C1 segment of cervical spinal cord (tissue), 14 donors: ENCODE measurements at places on chromosomes 5 and 9.

DNA sequence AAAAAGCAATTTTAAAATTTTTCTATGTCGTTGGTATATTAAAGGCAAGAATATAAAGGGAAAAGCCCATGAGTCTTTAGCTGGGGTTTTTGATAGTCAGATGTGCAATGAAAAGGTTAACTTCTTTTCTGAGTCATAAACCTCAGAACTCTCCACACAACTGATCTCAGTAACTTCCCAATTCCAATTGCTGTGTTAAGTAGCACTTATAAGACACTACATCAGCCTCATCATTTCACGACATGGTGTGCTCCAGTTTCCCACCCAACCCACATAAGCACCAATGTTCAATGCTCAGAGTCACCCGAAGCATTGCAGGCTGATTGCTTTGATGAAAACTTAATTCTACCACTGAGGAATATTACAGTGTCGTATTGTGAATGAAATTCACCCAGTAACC, 155.8 kb downstream of the TSSK1B start:
- no peak for DNase-seq

GRCh38 chr5:164671640-164672039, 1166.2 kb downstream of the MAT2B start:
- no peak for DNase-seq

DNA sequence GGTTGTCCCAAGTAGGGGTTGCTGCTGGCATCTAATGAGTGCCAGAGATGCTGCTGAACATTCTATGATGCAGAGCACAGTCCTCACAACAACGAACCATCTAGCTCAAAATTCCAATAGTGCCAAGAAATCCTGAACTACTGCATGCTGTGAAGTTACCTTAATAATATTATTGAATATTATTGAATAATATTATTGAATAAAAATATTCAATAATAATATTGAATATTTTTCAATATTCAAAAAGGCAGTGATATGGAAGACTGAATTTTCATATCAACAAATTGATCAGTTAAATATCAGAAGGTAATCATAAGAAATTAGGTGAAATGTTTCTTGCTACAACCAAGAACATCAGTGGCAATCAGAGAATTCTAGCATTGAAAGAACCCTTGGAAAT, 2.8 kb downstream of the HTR4 start:
- DNase-seq = no peak

DNA sequence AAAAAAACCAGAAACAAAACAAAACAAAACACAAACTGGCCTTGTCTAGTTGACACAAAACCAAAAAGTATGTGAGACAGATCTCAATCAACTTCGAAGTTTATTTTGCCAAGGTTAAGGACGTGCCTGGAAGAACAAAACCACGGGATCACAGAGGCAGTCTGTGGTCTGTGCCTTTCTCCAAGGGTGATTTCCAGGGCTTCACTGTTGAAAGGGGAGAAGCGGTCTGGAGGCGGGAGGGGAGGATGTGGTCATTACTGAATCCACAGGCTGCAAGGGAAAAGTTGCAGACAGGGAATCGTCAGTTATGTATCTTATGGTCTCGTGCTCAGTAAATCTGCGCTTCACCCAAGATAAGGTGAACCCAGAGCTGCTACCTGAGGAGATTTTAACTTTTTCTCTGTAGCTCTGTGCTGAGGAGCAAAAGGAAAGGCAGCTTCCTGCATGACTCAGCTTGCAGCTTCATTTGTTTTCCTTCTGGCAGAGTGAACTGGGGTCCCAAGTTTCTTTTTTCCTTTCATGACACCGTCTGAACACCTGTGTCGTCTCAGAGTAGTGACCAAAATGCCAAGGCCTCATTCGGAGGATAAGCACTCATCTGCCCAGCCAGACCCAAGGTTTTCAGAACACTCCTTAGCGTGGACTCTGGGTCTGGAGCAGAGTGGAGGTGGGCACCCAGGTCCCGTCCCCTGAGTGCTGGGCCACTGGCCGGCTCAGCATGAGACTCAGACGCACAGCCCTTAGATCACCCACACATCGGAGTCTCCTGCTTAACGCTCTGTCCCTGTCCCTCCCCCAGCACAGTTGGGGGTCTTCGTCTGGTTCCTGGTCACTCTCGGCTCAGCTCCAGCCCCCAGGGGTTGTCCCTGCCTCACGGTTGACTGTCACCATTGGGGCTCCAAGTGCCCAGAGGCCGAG, 25.9 kb downstream of the ROPN1L start:
- no peak for DNase-seq

GRCh38 chr9:88835772-88836171, 155.5 kb upstream of the S1PR3 start:
- DNase-seq = no peak

DNA sequence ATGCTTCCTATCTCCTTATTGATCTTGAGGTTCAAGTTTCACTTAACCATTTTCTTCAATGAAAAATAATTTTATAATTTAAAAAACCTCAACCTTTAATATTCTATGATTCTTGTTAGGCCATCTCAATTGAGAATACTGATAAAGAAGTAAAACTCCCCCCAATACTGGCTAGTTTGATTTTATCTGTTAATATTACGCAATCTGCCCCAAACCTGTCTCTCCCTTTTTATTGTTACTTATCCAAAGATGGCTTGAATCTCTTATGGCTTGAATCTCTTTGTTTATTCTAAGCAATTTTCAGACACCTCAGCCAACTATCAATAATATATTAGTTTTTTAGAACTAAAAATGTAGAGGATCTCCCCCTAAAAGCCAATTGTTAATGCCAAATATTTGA, 4.1 kb upstream of the PCDHAC2 start:
- no peak for DNase-seq

DNA sequence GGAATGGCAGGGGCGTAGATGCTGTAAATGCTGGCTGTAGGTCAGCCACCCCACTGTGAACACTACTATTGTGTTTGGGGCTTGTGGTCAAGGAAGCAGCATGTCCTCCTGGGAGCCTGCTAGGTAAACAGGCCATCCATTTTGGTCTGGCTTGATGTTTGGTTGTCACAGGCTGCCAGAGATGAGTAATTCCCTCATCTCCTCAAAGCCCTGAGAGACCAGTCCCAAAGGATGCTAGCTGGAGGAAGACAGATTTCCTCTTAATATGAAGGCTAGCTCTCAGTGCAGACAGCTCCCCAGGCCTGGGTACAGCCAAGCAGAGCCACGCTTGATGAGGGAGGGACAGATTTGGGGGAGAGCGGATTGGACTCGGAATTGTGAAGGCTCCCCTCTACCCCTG, 72.5 kb upstream of the MAP1B start:
- DNase-seq = peak; percentile 57

DNA sequence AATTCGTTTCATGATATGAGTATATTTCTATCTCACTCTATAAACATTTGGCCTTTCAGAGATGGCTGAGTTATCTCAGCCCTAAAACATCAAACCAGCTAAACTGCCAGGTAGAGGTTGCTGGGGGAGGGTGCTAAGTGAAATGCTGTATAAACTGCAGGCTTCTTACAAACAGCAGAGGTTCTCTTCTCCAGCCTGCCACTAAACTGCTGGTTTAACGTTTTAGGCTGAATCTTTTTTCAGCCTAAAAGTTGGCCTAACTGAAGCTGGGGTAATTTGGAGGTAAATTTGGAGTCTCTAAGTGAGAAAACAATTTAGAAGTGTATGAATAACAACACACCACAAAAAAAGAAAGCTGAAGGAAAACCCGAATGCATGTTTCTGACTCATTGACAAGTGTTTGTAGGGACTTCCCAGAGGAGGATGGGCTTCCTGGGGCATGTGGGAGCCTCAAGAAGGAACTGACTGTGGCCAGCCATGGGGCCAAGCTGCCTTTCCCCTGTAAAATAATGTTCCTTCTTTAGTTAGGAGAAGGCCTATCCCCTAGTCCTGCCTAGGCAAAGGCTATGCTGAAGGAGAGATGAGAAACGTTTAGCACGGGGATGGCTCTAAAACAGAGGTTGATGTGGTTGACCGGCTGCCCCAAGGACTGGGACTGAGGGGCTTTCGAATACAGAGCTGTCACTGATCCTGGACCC, 44.3 kb downstream of the SLC28A3 start:
- no peak for DNase-seq

DNA sequence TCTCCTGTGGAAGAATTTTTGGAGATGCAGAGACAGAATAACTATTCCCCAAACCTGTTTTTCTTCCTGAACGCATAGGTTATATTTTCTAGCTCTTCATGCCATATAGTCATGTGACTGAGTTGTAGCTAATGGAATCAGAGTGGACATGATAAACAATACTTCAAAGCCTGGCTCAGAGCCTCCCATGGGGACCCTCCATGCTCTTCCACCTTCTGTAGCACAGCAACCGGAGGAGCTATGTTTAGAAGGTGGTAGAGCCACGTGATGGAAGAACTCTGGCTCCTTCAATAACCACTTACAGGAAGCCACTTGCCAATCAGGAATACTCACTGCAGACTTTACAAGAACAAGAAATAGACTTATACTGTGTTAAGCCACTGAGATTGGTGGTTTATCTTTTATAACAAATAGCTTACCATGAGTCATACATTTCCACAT, 39.2 kb downstream of the NADK2 start:
- no peak for DNase-seq

- DNase-seq = no peak
Observed at GRCh38 chr5:14429101-14430050, 152.2 kb upstream of the OTULINL start.

DNA sequence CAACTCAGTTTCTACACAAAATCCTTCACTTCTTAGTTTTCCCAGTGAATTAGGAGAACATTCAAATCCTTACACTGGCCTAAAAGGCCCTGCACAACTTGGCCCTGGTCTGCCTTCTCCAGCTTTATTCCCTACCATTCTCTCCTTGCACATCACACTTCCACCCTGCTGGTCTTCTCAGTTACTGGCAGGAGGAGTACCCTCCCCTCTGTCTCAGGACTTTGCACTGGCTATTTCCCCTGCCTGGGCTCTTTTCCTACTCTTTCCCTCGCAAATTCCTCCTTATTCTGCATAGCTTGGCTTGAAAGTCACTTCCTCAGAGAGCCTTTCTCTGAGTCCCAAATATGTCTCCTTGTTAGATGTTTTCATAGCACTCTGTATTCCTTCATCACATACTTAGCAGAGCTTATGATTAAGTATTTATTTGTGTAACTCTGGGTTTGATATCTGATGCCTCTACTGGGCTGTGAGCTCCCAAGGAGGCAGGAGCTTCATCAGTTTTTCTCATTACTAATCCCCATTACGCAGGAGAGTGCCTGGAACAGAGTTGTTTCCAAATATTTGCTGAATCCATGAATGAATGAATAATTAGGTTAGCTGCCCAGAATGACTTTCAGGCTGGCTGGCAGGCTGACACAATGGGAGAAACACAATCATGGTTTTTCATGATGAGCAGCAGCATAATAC, 159.8 kb upstream of the KLF9 start:
- peak; percentile 22 for DNase-seq

DNA sequence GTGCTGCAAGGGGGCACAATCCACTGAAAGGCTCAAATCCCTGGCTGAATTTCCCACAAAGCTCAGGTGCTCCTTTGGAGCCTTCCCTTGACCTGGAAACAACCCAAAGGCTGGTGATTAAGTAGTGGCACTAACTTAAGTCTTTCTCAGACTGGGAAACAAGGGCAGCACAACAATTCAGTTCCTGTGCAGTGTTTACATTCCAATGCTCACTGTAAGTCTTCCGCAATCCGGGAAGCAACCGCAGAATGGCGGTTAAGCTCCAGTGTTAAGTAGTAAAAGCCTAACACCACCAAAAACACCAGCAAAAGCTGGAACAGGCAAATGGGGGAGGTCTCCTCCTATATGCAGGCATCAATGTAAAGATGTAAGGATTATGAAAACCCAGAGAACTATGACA, 117.2 kb downstream of the TRPM3 start:
- DNase-seq = no peak

- no peak for DNase-seq
Observed at GRCh38 chr9:27165670-27166069, 56.6 kb downstream of the TEK start.

DNA sequence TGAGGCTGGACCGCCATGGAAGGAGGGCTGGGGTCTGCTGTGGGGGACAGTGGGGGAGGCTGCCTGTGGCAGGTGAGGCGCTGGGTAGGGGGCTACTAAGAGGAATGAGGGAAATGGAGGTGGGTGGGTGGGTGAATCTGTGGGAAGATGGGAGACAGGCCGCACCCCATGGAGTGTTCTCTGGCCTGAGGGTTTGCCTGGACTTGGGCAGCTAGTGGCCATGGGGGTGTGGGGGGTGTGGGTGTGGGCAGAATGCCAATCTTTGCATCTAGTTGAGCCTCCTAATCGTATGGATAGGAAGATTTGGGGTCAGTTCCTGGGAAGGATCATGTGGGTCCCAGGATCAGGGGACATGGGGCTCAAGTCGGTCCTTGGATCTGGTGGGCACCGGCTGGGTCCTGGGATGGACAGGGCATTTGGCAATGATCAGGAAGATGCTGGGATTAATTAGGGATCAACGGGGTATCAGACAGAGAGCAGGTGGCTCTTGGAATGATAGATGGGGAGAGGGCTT, 518 bp downstream of the ZDHHC12 start:
- no peak for DNase-seq

- no peak for DNase-seq
Observed at GRCh38 chr5:158270996-158271554, 412.1 kb upstream of the CLINT1 start.

DNA sequence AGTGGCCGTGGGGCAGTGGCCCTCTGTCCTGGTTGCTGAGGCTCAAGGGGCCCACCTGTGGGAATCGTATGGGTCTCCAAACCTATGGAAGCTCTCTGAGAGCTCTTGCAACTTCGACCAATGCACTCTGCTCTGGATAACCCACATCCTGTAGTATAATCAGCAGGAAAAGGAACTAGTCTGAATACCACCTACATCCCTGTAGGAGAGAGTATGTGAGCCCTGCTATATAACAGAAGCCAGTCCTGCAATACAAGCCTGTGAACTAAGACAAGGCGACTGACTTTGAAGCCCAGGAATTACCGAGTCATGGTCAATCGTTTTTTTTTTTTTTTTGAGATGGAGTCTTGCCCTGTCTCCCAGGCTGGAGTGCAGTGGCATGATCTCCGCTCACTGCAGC, 29.8 kb upstream of the BICD2 start:
- DNase-seq = no peak

DNA sequence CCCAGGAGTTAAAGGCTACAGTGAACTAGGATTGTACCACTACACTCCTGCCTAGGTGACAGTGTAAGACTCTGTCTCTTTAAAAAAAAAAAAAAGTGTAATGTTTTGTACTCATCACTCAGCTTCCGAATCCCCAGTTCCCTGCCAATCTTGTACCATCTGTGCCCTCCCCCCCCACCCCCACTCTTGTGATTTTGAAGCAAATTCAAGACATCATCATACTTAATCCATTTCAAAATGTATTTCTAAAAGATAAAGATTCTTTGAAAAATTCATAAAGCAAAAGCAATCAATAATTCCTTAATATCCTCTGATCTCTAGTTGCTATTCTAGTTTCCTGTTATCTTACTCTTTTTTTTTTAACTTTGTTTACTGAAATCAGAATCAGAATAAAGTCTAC, 34.9 kb upstream of the HMCN2 start:
- DNase-seq = no peak

GRCh38 chr5:39711821-39712220, 287.0 kb upstream of the DAB2 start:
- no peak for DNase-seq

- no peak for DNase-seq
Observed at GRCh38 chr5:90932052-90932699, 373.6 kb downstream of the ADGRV1 start.
